Stimulated activated CD8-positive, alpha-beta memory T cell treated with anti-CD3 and anti-CD28 coated beads, Interleukin-4, amount 100 ng/mL, for 48 hours (primary cell): ENCODE measurements at places on chromosomes 1 and 21.

- DNase-seq: no peak
These were observed 9.8 kb downstream of the C1orf74 start for GRCh38 chr1:209774592-209774991.

GRCh38 chr1:89966656-89967055 lies 28.3 kb upstream of the ZNF326 start:
- no peak for DNase-seq

GRCh38 chr1:181141431-181141910 lies 53.0 kb downstream of the IER5 start:
- DNase-seq: peak; percentile 79

GRCh38 chr1:178057912-178058534 lies 35.9 kb upstream of the RASAL2 start:
- no peak for DNase-seq

DNA sequence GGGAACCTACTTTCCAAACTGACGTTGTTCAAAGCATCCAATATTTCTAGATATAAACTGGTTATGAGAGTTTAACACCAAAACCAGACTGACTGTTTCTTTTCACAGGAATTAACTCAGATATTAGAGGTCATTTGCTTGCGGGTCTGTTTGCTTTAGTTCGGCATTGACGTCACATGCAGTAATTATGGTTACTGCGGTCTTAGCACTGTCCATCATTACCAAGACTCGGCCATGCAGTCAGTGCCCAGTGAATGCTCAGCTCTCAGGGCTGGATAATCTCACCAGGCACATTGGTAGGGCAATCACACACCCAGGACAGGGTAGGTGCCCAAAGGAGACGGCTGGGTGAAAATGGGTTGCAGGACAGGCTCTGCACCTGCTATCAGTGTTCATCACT lies 9.9 kb upstream of the F3 start:
- no peak for DNase-seq

DNA sequence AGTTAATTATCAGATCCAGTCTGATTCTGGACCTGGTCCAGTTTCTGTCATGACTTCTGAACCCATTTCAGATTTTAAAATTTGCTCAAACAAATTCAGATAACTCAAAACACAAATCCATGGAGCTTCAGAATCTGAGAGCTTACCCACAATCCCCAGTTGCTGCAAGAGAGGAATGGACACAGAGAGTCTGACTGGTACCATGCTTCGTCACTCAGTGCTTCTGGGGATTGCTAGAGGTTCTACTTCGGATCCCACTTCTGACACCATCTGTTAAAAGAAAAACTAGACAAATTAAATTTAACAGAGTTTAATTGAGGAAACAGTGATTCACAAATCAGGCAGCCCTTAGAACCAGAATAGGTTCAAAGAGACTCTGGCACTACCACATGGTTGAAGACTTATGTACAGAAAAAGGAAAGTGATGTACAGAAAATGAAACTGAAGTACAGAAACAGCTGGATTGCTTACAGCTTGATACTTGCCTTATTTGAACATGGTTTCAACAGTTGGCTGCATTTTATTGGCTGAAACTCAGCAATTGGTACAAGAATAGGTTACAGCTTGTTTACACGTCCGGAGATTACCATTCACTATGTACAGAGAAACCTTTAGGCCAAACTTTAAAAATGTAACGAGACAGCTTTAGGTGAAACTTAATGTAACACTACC lies 60.7 kb upstream of the TEKT2 start:
- DNase-seq: no peak
